Liver (tissue), 10 donors: ENCODE measurements at places on chromosomes 5 and 9. TPM values are rescaled to one million over a fixed set of nuclear protein-coding genes. Genes with fewer than 3 reads are reported as not detected.

The CDKN2A gene
- 0.33 TPM for total RNA-seq

The LECT2 gene
- 93.8 TPM for total RNA-seq

The TNFSF15 gene
- total RNA-seq = 0.42 TPM

The FOXD4L6 gene
- total RNA-seq = 0.25 TPM

The SCAMP1 gene
- total RNA-seq = 15.0 TPM

The ZNF366 gene
- 0.75 TPM for total RNA-seq

The IFNA13 gene
- not detected for total RNA-seq

The GABRA1 gene
- not detected for total RNA-seq

The PCDHA9 gene
- not detected for total RNA-seq

The SPINK4 gene
- not detected for total RNA-seq

The FAT2 gene
- total RNA-seq = not detected

The IL11RA gene
- 14.8 TPM for total RNA-seq

The OTULIN gene
- total RNA-seq = 12.7 TPM

The CORO2A gene
- 1.3 TPM for total RNA-seq

The INSL6 gene
- not detected for total RNA-seq

The CTSL gene
- 193 TPM for total RNA-seq

The ZNF879 gene
- 1.9 TPM for total RNA-seq

The SERINC5 gene
- 37.4 TPM for total RNA-seq

The MED10 gene
- 7.3 TPM for total RNA-seq

The TRIM41 gene
- total RNA-seq = 9.6 TPM

The SLC34A3 gene
- total RNA-seq = not detected

The DMRT3 gene
- not detected for total RNA-seq

The SPINK13 gene
- not detected for total RNA-seq

The GFRA3 gene
- total RNA-seq = 1.9 TPM

The PIGO gene
- total RNA-seq = 10.5 TPM

The ANKRD18A gene
- 0.23 TPM for total RNA-seq

The SHC3 gene
- 0.05 TPM for total RNA-seq

The HSPA5 gene
- 108 TPM for total RNA-seq

The PCDHB2 gene
- total RNA-seq = 0.09 TPM

The ARID3C gene
- total RNA-seq = 2.6 TPM

The MLANA gene
- total RNA-seq = 0.25 TPM

The TMEM215 gene
- total RNA-seq = not detected

The NOXA1 gene
- 1.3 TPM for total RNA-seq

The SURF1 gene
- 20.7 TPM for total RNA-seq

The HMGXB3 gene
- total RNA-seq = 22.9 TPM

The PCDHB14 gene
- 0.47 TPM for total RNA-seq

The SLC45A2 gene
- not detected for total RNA-seq

The EIF4E1B gene
- not detected for total RNA-seq

The OBP2A gene
- not detected for total RNA-seq

The PCDHGB4 gene
- 2.8 TPM for total RNA-seq

The PDE6A gene
- total RNA-seq = not detected
